Esophagus muscularis mucosa (tissue), 4 donors: ENCODE measurements at places on chromosomes 2 and 18.
A peak's percentile ranks its signal among the peaks of the same experiment; 100 is the strongest.

GRCh38 chr2:16104315-16104948 lies 164.1 kb downstream of the MYCN start:
- no peak for DNase-seq

DNA sequence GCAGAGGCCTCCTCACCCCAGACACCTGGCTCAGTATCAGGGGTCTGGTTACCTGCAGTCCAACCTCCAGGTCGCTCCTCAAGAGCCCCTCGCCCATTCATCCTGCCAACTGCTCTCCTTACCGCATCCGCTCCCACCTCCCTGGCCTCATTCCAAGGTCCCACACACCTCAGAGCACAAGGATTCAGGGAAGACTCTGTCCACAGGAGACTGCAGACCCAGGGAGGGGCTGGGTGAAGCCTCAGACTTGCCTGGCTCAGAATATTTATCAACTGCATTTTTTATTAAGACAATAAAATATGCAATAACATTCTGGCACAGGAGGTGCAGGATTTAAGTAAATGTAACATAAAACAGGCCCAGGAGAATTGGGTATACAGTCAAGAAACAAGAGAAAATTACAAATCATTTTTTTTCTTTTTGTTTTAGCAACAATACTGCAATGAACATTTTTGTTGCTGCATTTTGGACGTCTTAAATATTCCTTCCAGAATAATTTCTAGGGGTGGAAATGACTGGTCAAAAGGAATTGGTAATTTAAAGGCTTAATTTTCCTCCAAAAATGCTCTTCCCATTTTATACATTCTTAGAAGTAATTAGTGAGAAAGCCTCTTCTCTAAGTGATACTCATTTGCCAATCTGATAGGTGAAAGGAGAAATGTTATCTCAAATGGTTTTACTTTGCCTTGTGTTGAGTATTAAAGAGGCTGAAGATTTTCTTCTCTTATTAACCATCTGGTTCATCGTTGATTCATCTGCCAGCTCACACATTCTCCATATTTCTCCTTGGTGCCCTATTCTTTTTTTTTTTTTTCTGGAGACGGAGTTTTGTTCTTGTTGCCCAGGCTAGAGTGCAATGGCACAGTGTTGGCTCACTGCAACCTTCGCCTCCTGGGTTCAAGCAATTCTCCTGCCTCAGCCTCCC lies 42.5 kb downstream of the TEX44 start:
- DNase-seq, result no peak

GRCh38 chr18:46672062-46672970 lies 15.3 kb upstream of the LOXHD1 start:
- DNase-seq, result no peak

DNA sequence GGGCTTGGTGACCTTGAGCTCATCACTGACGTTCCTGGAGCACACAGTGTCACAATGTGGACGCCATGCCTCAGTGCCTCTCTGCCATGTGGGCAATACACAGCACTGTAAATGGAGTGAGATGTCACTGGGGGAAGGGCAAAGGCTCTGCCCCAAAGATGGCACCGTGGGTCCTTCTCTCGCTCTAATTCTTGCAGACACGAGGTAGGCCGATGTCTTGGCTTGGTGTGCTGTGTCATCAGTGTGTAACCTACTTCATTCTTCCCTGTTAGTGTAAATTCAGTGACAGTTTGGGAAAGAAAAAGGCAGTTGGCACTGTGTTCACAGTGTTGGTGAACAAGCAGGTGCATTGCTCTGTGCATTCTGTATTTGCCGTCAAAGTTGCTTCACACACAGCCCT lies 309.3 kb upstream of the MYT1L start:
- DNase-seq, result no peak

DNA sequence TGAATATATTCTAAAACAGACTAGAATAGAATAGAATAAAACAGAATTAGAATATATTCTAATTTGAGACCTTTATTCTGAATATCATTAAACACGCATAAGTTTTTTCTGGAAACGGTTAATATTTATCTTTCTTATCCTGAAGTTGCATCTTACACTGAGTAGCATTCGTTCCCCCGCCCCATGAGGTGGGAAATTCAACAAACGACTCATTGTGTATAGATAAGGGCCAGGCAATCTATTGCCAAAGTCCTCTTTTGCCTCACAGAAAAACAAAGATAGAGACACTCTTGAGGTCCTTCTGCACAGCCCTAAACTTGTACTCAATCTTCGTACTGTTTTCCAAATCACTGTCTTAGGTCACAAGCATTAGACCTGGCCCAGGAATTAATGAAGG lies 98.1 kb downstream of the COL6A3 start:
- DNase-seq, result no peak

DNA sequence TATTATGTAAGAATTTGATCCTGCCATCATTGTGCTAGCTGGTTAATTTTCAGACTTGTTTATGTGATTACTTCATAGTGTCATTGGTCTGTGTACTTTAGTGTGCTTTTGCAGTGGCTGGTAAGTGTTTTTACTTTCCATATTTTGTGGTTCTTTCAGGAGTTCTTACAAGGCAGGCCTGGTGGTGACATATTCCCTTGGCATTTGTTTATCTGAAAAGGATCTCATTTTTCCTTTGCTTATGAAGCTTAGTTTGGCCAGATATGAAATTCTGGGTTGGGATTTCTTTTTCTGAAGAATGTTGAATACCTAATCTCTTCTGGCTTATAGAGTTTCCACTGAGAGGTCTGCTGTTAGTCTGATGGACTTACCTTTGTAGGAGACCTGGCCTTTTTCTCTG lies 72.8 kb upstream of the MC4R start:
- no peak for DNase-seq

DNA sequence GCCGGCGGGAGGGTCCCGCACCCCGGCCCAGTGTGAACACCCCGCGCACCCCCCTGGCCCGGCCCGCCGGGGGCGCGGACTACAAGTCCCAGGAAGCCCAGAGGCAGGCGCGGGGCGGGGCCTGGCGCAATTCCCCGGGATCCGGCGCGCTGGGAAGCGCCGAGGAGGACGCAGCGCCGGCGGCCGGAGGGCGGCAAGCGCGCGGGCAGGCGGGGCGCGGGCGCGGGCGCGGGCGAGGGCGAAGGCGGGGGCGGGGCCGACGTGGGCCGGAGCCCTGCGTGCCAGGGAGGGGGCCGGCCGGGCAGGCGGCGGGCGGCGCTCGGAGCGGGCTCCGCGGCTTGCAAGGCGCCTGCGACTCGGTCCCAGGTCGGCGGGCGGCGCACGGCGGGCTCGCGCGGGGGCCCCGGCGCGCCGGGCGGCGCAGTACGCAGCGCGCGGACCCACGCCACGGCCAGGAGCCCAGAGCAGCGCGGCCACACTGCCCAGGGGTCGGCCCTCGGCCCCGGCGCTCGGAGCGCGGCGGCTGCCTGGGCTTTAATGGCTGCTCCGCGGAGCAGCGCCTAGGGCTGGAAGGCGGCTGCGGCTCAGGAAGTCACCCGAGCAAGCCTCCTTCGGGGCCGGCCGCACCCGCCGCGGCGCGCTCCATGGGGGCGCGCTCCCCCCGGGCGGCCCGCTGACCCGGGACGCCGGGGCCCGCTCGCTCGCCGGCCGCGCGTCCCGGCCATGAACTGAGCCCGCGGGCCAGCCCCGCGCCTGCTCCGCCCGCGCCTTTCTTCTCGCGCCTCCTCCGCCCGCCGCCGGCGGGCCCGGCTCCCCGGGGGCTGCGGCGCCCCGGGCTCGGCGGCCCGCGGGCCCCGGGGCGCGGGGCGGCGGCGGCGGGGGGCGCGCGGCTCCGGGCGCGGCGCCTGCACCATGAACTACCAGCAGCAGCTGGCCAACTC lies at the start of gene AGAP1:
Gene AGAP1, plus strand, starts transcription at position 269 of the 941 bp plus-strand sequence.
- peak; percentile 94 for DNase-seq

DNA sequence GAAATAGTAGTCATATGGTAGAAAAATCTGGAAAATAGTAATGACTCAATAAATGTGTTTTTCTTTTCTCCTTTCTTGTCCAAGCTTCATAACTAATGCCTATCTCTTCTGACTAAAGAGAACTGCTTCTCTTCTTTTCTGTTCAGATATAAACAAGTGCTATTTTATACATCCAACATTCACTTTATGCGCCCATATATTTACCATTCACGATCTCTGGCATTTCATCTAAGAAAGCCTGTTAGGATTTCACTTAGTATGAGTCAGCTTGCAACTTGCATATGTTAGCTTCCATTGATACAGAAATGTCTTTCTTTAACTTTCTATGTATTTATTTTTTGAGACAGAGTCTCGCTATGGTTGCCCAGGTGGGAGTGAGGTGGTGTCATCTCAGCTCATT lies 224.9 kb downstream of the VAPA start:
- DNase-seq, result no peak

GRCh38 chr2:233250568-233250967 lies 905 bp upstream of the ATG16L1 start:
- no peak for DNase-seq

GRCh38 chr2:159444754-159445153 lies 158.3 kb upstream of the WDSUB1 start:
- no peak for DNase-seq

DNA sequence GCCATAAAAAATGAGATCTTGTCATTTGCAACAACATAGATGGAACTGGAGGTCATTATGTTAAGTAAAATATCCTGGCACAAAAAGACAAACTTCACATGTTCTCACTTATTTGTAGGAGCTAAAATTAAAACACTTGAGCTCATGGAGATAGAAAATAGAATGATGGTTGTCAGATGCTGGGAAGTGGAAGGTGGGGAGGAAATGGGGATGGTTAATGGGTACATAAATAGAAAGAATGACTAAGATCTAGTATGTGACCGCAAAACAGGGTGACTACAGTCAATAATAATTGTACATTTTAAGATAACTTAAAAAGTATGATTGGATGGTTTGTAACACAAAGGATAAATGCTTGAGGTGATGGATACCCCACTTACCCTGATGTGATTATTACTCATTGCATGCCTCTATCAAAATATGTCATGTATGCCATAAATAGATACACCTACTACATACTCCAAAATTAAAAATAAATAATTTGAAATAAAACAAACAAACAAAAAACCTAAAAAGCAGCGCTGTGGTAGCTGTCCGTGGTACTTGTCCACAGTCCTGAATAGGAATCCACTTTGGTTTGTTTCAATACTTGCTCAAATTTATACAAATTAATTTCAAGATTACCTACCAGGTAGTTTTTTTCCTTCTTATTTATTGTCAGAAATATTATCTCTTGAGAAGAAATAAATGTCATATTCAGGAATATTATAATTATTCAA lies 224.5 kb downstream of the DLGAP1 start:
- DNase-seq, result no peak

- DNase-seq, result no peak
Observed at GRCh38 chr2:183229386-183229785, 105.1 kb downstream of the NUP35 start.

GRCh38 chr2:96264656-96265348 lies 995 bp downstream of the TMEM127 start:
- DNase-seq, result no peak

GRCh38 chr2:176105730-176106580 lies 1.1 kb upstream of the HOXD11 start:
- DNase-seq, result no peak

- no peak for DNase-seq
Observed at GRCh38 chr2:61639721-61640120, 101.6 kb upstream of the XPO1 start.

GRCh38 chr2:162182395-162182794 lies 30.3 kb upstream of the GCG start:
- no peak for DNase-seq

DNA sequence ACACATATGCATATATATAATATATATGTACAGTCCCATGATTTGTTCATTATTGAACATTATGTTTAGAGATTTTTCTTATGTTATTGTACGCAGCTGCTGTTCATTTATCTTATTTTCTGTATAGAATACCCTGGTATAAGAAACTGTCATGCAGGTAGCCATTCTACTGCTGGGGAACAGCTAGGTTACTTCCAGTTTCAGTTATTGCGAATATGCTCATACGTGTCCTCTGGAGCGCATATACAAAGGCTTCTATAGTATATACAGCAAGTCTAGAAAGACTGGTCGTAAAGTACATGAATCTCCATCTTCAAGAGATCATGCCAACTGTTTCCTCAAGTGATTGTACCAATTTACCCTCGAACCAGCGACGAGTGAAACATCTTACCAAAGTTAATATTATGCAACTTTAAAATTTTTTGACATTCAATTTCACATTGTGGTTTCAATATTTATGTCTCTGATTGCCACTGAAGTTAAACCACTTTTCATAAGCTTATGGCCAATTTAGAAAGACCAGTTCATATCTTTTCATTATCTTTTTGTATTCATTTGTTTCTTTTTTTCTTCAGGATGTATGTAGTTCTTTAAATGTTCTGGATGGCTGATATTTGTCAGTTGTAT lies 53.5 kb downstream of the RDH14 start:
- no peak for DNase-seq

GRCh38 chr2:185734658-185735057 lies 3.9 kb upstream of the FSIP2 start:
- no peak for DNase-seq

- no peak for DNase-seq
Observed at GRCh38 chr2:131050896-131051295, 42.4 kb downstream of the FAM168B start.

DNA sequence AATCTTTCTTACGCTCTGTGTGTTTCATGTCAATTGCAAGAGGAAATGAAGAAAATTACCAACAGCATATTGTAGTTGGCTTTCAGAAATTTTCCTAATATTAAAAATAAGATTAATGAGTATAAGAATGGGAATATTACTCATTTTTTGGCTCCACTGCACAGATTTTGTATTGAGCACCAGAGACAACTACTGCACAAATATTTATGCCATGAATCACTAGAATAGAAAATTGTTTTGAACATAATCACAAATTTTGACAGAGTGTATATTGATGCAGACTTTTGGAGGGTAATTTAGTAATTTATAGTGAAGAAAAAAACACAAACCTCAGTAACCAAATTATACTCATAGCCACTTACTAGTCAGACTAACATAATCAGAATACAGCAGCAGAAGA lies 118.3 kb downstream of the DOK6 start:
- no peak for DNase-seq

GRCh38 chr2:172095905-172096625 lies 6.6 kb downstream of the DLX2 start:
- no peak for DNase-seq

DNA sequence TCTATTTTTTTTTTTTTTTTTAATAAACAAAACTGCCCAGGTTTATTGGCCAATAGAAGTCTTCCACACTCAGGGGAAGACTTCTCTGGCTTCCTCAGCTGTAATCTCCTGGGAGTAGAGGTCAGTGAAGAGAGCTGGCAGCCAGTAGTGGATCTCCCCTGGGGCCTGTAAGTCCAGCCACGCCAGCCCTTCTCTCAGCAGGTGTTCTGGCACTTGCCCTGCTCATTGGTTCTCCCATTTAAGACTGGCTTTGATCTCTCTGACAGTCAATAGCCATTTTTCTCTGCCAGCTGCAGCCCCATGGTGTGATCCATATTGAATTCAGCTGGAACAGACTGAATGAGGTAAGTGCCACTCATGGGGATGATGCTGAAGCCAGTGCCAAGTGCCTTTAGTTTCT lies 170.6 kb upstream of the SPHKAP start:
- DNase-seq, result no peak

- no peak for DNase-seq
Observed at GRCh38 chr2:184371641-184372040, 226.7 kb upstream of the ZNF804A start.

DNA sequence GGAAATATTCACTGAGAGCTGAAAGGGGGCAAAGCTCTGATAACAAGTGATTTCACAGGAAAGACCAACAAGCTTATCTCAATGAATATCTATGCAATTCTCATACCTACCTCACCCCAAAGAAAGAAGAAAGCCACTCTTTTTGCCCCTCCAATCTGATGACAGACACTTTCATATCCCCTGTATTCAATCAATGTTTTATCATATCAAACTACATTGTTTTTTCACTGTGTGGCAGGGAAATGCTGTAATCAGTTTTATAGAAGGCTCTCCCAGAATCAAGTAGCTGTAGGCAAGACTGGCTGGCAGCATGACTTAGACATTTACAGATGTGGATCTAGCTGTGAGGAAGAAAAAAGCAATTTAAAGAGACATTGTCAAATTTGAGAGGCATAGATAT lies 81.3 kb upstream of the PIK3C3 start:
- DNase-seq, result no peak
